ENCODE measurements at places on chromosomes 4 and X.

DNA sequence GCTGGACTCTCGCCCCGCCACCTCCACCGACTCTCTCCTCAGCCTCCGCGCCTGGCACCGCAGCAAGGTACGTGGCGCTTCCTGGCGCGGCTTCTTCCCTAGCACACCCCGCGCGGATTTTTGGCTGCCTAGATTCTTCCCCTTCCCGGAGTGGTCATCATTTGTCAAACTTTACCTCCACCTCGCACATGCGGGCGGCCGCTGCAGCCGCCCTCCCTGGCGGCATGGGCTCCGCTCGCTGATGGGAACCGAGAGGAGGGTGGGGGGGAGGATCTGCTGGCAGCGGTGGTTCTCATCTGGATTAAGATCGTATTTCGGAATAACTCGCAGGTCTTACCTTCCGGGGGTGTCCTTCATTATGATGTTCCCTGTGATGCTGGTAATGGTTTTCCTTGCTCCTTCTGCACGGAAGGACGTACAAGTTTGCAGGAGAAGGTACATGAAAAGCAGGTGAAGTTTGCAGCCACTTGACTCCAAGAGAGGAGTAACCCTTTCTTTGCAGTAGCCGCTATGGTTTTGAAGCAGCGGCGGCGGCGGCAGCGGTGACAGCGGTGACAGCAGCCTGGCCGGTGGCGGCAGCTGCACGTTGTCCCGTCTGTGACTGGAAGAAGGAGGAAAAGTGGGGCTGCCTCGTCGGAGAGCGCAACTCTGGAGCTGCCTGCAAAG is 2183.9 kb upstream of the TENM3 start:
- DNase-seq: peak; percentile 14

DNA sequence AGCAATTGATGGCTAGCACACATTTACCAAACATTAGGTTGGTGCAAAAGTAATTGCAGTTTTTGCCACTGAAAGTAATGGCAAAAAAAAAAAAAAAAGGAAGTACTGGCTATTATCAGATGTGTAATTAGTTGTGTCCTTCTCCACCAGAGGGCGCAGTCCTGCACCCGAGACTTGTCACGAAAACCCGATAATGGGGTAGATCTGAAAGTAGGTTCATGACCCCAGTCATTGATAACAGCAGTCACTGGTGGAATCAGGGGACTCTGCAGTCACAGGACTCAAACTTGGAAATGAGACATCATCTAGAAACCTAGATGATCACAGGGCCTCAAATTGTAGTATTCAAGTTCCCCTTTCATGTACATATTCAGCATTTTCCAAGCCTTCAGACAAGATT is 13.1 kb upstream of the ACOT9 start:
- DNase-seq: peak; percentile 56

DNA sequence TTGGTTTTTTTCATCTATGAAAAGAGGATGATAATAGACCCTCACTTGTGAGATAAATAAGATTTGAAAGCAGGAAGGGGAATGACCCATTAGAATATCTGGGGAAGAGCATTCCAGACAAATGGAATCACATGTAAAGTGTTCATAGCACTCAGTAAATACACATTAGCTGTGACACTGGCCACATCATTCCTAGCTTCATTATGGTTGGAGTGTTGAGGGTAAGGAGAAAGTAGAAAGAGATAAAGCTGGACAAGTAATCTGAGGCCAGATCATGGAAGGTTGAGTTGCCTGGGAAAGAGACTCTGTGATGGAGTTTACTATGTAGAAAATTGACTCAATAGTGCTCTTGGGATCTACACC is 6.9 kb upstream of the PGRMC1 start:
- DNase-seq: no peak

- peak; percentile 23 for DNase-seq
Measured at GRCh38 chr4:71380788-71381187, 42.0 kb downstream of the SLC4A4 start.

DNA sequence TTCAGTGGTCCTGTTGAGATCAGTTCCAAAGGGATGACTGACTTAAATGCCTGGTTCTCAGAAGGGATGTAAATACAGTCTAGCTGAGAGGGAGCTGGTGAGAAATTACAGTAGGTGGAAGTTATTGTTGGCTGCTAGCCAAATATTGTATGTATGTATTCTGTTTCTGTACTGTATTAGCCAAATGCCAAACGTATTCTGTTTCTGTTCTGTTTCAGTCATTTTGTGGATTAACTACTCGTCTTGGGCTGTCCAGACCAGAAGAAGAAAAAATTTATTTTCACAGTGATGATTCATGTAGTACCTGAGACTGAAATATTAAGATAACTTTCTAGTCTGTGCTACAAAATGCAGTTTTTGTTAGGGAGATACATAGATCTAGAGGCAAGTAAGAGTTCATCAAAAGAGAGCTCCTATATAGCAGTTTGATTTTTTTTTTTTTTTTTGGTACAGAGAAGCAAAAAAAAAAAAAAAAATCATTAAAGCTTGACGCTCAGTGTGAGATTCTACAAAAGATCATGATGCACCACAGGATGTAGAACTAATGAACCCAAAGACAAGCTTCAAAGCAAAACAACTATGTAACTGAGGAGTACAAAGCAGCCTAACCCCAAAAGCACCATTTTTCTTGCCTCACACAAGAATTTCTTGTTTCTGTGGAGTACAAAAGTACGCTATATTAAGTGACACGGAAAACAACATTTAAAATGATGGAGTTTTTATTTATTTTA is 54.8 kb downstream of the CASP6 start:
- no peak for DNase-seq

DNA sequence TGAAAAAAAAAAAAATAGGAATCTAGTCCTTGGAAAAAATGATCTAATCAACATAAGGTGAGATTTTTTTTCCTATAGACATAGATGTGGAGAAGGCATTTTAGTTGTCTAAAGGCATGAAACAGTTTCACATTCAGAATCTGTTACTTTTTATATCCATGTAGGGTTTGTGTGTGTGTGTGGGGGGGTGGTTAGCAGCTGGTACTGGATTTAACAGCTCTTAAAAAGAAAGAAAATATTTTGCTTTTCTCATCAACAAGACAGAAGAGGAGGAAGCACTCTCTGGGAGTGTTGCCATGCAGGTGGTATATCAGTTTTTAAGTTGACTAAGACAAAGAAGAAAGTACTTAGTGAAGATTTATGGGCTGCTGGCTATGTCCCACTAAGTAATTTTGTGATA is 122.3 kb downstream of the VCX3B start:
- no peak for DNase-seq
